ENCODE measurements at places on chromosomes 12 and 14.

- no peak for DNase-seq
Observed at GRCh38 chr14:102592763-102593060, 263 bp downstream of the RCOR1 start.

DNA sequence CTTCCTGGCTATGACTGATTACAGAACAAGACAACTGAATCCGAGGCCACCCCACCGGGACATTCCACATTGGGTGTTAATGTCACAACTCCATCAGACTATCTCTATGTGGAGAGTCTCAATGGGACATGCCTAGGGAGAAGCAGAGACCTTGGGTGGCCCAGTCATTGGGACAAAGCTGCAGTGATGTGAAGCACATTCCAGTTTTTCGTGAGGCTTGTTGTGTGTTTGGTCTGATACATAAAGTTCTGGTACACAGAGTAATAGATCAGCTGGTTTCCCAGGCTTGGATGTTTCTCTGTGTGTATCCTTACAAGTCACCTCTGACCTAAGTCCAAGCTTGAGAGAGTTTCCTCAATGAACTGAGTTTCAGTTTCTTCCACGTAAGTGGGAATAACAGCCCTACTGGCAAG lies 42.3 kb downstream of the CPM start:
- no peak for DNase-seq

- no peak for DNase-seq
Observed at GRCh38 chr14:75559451-75560222, 18.8 kb upstream of the FLVCR2 start.

- DNase-seq: no peak
Observed at GRCh38 chr14:76237349-76237990, 85.7 kb downstream of the GPATCH2L start.

GRCh38 chr14:104600141-104600643 lies 4.4 kb downstream of the TMEM179 start:
- DNase-seq: no peak

GRCh38 chr14:49881350-49882001 lies 11.4 kb upstream of the ARF6 start:
- DNase-seq: no peak

DNA sequence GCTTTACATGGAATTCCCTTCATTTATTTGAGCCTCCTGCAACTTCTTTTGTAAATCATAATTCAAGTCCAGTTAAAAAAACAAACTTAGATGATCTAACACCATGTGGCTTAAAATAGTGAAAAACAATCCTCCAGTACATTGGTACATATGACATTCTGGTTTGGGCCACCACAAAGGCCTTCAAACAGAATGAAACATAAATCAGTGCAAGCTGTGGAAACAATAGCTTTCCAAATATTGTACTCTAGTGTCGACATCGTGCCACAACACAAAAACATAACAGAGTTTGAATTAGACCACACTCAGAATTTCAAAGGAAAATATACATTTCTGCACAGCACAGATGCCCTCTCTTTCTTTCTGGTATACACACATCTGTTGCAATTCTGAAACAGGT lies 751.3 kb downstream of the SLC6A15 start:
- no peak for DNase-seq

DNA sequence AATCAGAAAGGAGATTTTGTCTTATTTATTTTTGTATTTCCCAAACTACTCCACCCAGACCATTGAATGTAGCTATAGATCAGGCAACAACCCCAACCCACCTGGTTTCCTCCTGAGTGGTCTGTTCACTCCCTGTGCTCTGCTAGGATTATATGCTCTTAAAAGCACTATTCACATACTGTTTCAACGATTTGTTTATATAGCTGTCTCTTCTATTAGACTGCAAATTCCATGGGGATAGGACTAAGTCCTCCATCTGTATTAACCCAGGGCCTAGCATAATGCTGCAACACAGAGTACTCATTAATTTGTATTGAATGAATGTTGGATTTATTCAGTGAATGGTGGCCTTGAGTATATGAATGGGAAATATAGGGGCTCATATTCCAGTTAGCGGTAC lies 307.6 kb downstream of the RAD51B start:
- DNase-seq: no peak

- no peak for DNase-seq
Observed at GRCh38 chr14:54462048-54462447, 20.9 kb upstream of the CNIH1 start.

DNA sequence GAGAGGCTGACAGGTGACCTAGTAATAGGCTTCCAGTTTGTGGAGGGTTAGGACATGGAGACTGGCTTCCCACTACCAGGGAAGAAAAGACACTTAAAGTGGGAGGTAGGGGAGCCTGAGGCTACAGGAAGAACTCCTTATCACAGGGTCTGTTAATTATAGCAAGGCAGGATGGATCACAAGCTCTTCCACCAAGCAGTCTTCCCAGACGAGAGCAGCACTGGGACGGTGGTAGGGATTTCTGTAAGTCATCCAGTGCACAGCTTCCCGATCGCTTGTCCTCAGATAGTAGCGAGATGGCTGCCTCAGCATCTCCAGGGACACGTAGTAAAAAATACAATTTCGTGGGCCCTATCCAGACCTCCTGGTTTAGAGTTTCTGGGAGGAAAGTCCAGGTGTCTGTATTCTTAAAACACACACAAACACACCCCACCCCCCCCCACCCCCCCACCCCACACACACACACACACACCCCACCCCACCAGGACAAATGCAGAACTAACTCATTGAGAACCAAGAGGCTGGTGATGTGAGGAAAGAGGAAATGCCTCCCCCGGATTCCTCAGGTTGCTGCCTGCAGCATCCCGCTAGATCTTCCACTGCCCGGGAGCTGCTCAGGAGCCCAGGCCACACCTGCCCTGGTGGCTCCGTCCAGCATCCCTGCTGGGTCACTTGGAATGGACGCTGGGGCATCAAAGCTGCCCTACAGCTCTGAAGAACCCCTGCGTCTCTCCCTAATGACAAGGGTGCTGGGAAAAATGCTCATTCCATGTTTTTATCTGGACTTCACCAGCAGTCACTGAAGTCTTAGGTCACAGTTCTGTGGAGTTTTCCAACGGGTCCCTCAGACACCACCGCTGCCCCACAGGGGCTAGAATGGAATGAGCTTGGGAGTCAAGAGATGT lies 307.2 kb downstream of the CACNA1C start:
- DNase-seq: no peak

- DNase-seq: no peak
Observed at GRCh38 chr14:56738020-56738419, 72.3 kb downstream of the OTX2 start.

DNA sequence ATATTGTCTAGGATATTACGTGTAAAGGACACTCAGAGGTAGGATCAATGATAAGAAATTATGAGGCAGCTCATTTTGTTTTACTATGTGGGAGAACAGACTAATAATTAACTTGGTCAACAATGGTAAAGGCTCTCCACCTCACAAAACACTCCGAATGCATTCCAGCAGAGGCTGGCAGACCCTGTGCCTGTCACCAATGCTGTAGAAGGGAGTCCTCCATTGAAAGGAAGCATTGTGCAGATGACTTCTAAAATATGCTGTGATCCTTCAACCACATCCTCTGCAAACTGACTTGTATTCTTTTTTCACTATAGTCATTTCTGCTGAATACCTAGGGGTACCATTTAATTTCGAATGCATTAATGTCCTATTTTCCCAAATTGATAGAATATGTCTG lies 119.6 kb upstream of the EEA1 start:
- no peak for DNase-seq

DNA sequence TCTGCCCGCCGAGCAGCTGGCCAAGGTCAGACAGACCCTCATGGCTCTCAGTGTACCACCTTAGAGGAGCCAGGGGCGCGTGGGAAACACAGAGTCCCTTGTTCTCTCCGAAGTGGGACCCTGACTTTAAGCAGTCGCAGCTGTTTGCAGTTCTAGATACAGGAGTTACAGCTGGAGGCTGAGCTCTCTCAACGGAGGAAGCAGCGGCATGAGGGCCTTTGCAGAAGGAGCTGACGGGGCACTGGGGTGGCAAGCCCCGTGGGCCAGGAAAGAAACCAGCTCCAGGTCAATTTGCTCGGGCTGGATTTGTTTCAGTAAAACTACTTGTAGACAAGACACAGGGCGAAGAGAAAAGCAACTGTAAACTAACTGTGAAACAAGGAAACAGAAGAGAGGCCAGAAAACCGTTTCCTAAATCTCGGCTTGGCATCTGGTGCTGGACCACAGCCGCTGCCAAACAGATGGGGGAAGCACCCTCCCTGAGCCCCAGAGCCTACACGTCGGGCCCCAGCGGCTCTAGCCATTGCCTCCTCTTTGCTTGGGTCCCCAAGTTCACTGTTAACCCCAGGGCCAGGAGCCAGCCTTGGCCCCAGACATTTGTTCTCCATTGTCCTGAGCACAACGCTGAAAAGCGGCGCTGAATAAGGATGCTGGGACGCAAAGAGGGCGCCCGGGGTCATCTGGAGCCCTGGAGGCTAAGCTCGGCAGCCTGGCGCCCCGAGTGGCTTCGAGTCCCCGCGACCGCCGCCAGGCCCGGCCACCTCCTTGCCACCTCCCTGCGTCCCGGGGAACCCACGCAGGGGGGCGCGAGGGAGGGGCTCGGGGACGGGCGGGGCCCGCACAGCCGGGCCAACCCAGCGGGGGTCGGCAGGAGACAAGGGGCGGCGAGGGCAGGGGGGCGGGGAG lies 914 bp upstream of the PACS2 start:
- no peak for DNase-seq

DNA sequence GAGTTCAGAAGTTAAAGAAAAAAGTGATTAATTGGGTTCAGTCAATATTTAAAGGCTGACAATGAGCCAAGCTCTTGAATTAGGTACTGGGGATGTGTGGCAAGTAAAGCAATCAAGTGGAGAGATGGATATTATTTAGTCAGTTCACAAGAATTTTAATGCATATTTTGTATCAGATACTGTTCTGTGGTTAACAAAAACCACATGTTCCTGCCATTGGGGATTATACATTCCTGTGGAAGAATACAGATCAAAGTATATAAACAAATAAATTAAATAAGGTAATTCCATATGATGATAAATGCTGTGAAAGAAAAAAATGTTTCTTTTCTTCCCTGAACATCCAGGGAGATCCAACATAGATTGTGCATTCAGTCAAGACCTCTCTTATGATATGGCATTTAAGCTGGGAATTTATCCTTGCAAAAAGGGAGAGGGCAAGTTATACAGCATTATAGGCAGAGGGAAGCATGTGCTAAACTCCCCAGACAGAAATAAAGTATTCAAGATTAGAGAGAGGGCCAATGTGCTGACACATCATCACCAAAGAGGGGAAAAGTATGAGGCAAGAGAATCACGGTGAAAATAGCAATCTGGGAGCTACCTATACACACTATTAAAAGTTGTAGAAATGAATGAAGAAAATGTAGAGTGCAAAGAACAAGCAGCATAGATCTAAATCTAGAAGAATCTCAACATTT lies 17.6 kb upstream of the A2M start:
- no peak for DNase-seq
